ELF-1 (cell line): ENCODE measurements at places on chromosomes 2 and 18.
A peak's percentile ranks its signal among the peaks of the same experiment; 100 is the strongest.

GRCh38 chr2:47152803-47153202 lies 2.3 kb downstream of the STPG4 start:
- no peak for DNase-seq

DNA sequence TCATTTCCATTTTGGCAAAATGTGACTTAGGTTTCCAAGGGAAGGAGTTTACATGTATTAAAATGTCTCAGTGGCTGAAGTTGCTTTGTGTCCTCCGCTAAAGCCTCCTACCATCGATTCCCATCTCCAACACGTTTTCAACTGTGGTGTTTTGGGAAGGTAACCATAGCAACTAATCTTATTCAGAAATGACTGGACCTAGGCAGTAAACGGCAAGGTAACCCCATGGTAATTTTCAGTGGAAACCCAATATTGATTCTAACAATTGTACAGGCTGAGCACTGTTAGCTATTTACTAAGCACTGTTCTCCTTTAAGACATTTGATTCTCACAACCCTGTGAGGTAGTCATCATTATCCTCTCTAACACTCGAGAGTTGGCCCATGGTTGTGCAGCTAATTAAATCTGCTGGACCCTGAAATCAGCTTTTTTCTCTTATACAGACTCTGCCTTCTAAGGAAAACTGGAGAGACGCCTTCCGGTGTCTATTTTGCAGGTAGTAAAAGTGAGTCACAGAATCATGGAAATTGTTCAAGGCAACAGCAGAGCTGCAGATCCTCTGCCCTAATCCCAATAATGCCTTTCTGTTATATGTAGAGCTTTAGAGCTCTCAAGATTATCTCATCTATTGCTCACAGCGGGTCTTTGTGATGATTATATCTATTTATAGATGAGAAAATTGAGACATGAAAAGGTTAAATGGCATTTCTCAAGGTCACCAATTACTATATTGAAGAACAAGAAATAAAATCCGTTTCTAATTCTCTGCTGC lies 36.2 kb downstream of the FASTKD2 start:
- no peak for DNase-seq

GRCh38 chr2:239444626-239445577 lies 44.1 kb upstream of the HDAC4 start:
- DNase-seq, result no peak

DNA sequence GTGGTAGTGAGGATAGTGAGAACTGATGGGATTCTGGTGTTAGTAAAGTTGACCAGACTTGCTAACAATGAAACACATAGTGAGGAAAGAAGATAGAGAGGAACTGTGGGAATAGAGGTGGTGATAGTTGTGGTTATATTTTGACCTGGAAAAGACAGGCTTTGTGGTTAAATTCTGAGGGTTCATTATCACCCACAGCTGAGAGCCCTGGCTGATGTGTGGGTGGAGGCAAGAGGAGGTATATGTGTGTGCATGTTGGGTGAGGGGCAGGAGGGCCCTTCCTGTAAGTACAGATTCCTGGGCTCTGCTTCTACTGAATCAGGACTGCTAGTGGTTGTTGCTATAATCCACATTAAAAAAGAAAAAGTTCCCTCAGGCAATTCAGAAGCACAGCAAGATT lies 26.2 kb upstream of the TMEM163 start:
- no peak for DNase-seq

DNA sequence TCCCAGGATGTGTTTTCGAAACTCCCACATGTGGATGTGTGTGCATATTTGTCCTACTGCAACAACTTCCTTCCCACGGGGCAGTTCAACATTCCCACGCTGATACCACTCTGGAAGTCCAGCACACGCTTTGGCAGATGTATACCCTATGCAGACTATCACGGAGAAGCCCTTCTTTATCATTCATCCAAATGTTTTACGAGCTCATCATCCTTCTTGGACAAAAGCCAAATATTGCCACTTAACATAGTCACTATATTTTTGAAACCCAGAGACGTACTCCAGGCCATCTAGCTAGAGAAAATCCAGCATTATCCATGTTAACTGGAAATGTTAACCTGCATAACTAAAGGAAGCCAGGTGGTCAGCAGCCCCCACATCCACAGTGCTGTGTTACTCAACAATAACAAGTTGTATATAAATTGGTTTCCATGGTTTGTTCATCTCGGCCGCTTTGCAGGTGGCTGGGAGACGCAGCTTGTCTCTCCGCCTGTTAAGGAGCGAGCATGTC lies 131.5 kb downstream of the ZNF532 start:
- no peak for DNase-seq

GRCh38 chr2:127170021-127170420 lies 50.1 kb downstream of the CYP27C1 start:
- no peak for DNase-seq

- no peak for DNase-seq
These were observed 131.0 kb downstream of the DPP4 start for GRCh38 chr2:161943011-161943410.

DNA sequence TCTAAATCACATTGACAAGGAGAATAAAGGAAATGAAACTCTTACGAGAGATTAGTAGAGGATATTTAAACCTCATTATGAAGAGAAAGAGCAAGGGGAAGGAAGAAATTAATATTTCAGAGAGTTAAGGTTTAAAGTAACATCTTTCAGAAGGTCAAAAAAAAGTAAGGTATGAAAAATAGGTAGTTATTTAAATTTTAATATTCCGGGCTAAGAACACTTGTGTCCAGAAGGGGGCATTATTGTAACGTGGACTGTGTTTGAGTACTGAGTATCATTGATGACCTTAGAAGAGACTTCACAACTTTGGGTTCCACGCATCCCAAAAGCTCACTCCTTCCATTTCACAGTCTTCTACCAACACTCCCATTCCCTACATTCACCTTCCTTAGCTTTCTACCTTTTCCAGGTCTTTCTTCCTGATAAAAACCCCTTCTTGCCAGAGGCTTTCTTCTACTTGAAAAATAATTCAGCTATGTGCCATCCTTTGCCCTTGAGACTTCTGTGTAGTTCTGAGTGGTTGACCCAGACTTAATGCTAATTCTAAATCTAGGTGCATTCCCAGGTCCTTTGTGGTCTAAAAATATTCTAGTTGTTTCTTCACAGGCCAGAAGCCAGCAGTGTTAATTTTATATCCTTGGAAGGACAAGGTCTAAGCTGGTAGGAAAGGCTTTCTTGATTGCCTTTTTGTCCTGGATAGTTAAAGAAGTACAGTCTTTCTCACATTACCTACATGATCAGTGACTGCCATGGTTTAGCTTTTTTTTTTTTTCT lies 16.5 kb downstream of the DYNC1I2 start:
- no peak for DNase-seq

DNA sequence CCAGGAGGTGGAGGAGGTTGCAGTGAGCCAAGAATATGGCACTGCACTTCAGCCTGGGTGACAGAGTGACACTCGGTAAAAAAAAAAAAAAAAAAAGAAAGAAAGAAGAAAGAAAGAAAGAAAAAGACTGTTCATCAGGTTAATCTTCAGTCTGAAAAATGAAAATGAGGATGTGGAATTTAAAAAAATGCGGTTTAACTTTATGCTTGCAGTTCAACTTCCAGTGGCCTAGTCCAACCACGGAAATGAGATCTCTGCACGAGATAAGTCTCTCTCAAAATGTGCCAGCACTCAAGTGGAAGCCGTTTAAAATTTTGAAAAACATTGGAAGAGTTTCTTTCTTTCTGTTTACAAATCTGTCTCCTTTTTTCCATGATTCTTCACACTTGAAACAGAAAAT lies 112.1 kb downstream of the DOCK10 start:
- no peak for DNase-seq

- no peak for DNase-seq
These were observed 111.4 kb upstream of the TRIB2 start for GRCh38 chr2:12605366-12605765.

DNA sequence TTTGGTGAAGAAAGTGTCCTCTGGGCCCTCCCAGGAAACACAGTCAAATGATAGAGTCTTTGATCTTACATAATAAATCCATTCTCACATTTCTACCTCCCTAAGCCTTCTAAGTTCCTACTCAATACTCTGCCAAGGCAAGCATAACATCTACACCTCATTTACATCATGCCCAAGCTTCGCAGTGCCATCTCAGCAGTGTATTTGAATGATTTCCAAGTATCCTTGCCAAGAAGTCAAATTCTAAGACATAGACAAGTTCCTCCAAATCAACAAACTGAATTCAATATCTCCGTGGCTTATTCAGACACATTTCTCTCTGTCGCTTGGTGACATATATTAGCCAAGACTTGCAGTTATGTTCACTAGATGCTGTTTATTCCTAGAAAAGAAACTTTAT lies 8.1 kb upstream of the MLPH start:
- DNase-seq, result no peak

DNA sequence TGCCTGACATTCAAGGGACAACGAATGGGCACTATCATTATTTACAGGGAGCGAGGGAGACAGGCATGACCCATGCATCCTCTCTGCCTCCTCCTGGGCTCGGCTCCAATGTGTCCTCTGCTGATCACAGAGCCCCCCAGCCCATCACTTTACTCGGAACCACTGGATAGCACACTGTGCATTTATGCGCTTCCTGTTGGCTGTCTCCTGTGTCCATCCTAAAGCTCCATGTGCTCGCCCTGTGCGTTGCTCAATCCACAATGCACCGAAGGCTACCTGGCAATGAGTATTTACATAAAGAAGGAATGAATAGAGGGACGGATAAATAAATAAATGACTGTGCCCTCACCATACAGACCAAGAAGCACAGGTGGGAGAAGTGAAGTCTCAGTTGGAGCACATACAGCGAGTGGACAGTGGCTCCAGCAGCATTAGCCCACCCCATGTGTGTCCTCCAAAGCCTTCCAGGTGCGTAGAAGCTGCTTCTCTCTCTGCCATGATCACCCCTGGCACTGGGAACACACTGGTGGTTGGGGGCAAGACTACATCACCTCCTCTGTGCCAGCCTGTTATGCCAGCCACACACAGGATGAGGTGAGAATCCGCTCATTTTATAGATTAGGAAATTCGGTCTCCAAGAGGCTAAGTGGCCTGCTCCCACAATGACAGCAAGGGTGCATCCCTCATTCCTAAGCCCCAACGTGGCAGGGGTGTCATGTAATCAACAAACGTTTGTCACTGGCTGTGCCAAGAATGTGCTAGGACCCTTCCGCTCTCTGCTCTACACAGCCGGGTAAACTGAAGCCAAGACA lies 2.3 kb upstream of the GDF7 start:
- DNase-seq, result no peak

- no peak for DNase-seq
These were observed 8.6 kb upstream of the ACYP2 start for GRCh38 chr2:54106631-54107454.

GRCh38 chr2:7063789-7064188 lies 146.6 kb downstream of the RNF144A start:
- no peak for DNase-seq

- no peak for DNase-seq
These were observed 68.5 kb upstream of the NFU1 start for GRCh38 chr2:69505710-69506109.

DNA sequence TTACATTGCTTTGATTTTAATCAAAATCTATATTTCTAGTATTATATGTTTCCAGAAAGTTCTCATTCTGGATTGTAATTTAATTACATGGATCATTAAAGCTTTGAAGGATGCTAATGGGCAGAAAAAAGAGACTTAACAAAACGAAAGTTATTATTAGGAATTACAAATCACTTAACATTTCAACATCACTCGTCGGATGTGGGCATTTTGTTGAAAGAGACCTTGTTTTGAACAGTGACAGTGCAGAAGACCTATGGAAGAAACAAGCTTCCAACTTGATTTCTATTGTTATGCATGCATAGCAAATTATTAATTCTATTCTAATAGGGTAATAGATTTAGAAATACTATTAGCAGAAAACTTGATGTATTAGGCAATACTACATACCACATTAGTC lies 31.4 kb upstream of the DARS1 start:
- DNase-seq, result no peak

GRCh38 chr2:236612737-236613136 lies 43.1 kb downstream of the ACKR3 start:
- peak; percentile 53 for DNase-seq

DNA sequence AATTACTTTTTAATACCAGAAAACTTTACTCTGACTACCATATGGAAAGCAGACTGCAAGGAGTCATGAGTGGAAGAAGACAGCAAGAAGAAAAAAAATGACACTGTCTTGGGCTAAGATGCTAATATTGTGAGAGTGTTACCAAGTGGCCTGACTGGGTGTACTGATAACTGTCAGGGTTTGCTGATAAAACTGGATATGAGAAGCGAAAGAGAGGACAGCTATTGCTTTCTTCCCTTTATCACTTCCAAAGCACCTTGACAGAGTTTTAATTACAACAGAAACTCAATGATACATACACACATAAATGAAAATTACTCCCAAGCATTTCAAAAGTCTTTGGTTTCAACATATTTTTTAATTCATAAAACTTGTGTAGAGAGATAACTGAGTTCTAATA lies 368.5 kb downstream of the ZEB2 start:
- DNase-seq, result no peak

- DNase-seq, result peak; percentile 17
These were observed 1.2 kb downstream of the RAPH1 start for GRCh38 chr2:203533676-203534591.

DNA sequence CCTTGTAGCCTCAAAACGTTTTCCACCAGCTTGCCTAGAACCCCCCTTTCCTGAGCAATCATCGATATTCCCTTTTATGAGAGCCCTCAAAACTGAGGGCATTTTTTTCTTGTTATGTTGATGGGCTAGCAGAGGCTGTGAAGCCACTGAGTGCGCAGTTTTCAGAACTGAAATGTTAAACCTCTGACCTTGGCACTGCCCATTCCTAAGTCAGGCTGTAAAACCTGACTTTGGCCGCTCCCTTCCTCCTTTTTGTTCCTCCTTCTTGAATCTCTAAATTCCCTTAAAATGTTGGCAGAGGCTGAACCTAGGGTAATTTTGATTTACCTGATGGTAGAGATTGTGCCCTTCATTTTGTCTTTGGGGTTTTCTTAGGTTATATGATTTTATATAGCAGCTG lies 334.2 kb downstream of the KIAA1328 start:
- no peak for DNase-seq

- DNase-seq, result no peak
These were observed 101.3 kb downstream of the INHBB start for GRCh38 chr2:120447127-120447785.

DNA sequence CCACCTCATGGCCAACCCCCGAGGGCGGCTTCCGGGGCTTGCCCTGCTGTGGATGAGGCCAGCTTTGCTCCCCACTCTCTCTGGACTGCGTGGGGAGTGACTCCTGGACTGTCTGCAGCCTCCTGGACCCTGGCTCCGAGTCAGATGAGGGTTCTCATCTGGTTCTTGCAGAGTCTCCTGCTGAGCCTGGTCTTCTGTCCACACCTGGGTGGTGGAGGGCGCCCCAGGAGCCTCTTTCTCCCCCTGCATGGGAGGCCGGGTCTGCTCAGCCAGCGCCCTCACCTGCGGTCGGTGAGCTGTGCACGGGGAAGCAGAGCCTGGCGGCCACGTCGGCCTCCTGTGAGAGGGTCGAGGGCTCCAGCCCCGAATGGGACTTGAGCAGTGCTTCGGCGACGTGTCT lies 78.3 kb downstream of the RTP5 start:
- no peak for DNase-seq

- DNase-seq, result no peak
These were observed 118.6 kb downstream of the ANKRD44 start for GRCh38 chr2:197191940-197192322.

GRCh38 chr2:20052861-20053281 lies 1.4 kb upstream of the LAPTM4A start:
- no peak for DNase-seq
